ENCODE measurements at places on chromosomes 4 and X.

GRCh38 chrX:37594755-37595382 lies 23.4 kb downstream of the LANCL3 start:
- DNase-seq, result no peak

DNA sequence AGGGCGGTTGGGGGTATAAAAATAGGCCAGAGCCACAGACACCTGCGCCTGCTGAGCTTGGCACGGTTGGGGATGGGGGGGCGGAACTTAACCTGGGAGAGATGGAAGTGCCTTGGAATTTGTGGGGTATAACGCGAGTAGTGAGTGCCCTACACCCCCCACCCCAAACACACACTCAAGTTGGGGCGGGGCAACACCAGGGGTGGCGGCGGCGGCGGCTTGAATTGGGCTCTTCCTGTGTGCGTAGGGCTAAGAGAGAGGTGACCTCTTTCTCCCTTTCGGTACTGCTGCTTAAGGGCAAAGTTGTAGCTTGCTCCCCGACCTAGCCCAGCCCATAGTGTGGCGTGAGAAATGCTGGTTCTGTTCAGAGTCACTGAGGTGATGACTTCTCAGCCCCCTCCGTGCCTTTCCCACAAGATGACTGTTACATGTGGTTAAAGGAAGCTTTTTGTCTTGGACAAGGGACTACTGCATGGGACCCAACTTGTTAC lies 839 bp downstream of the STK26 start:
- DNase-seq, result no peak

DNA sequence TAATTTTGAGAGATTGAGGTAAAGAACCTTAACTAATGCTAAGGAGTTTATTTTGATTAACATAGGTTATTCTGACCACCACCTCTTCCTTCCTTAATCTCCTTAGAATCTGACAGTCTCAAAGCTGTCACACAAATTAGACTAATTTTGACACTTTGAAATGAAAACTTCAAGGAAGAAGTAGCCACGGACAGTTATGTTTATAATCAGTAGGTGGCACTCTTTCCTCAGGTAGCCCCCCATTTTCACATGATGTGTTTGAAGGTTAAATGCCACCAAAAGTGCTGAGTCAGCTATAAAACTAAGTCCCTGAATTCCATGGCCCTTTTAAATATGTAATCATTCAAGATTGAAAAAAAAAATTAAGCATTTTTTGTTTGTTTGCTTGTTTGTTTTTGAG lies 22.4 kb downstream of the TMEM33 start:
- DNase-seq, result no peak

GRCh38 chr4:161287678-161288352 lies 876.0 kb downstream of the FSTL5 start:
- DNase-seq, result no peak

DNA sequence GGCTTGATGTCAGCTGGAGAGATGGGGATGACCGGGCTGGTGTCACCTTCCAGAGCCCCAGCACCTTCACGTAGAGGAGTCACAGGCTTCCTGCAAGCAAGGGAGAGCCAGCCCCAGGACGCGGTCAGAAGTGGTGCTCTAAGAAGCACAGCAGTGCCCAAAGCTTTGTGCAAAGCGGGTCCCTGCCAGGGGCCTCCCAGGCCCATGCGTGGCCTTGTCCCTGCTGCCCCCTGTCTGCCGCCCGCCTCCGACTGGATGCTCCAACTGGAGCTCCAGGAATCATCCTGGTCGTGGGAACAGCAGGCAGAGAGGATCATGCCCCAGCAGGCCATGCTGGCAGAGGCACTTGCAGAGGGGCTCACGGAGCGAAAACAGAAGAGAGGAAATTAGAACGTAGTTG lies 40.1 kb upstream of the LRPAP1 start:
- DNase-seq, result no peak

DNA sequence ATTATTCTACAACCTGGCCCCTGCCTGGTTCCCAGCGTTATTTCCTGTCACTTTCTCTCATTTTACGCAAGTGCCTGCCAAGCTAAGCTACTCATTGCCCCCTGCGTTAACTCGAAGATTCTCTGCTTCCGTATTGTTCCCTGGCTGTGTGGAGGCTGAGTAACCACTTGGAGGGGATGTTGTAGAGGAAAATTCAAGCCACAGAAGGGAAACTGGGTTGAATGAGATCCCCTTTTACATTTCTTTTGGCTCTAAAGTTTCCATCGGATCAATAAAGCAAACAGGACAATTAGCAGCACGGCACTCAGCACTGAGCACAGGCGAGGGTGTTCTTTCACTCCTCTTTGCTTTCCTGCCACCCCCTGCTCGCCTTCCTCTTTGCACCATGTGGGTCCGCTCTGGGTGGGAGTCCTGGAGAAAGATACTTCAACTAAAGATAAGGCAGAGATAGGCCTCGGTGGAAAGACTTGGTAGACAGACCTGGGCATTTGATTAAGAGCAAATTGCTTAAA lies 4.2 kb upstream of the TMSB4X start:
- DNase-seq, result no peak

DNA sequence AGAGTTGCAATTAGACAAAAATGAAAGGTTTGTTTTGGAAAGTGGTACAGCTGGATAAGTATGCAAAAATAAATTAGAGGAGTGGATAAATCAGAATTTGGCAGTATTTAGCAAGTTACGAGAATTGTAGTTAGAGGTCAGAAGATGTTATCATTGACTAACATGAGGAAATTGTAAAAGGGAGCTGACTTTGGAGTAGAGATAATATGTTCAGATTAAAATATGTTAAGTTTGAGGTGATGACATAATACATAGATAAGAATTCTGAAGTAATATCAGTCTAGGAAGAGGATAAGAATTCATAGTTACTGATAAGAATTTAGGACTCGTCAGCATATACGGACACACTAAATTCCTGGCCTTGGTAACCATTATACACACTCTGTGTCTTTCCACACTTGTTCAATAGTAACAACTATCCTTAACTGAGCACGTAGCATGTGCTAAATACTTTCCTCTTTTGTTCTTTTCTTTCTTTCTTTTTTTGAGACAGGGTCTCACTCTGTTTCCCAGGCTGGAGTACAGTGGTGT lies 4.1 kb upstream of the EPGN start:
- no peak for DNase-seq

GRCh38 chr4:1362046-1362445 lies 15.0 kb downstream of the UVSSA start:
- no peak for DNase-seq

DNA sequence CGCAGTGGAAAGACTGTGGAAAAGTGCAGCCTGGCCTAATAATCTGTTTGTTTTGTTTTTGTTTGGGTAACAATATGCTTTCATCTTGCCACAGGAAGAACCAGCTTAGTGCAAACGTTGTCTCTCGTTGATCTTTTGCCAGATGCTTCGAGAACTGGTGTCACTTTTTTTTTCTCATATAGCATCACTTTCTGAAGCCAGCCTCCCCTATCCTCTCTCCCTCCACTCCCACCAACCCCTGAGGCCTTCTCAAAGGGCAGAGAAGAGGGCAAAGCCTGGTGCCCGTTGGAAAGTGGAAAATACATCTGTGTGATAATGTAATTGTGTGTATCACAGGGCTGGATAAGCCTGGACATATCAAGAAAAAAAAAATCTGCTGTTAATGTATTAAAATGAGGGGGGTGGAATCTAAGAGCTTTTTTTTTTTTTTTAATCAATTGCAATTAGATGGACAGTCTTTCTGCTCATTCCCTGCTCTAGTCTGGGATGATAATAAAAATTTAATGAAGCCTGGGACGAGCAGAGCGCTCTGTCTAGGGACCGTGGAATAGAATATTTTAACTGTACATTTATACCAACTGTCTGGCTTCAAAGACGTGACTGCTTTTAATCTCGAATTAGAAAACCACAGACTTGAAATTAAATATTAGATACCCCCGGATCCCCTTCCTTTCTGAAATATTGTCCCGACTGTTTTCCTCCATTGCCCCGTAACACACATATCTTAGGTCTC lies 8.1 kb downstream of the POU4F2 start:
- DNase-seq, result no peak

Measured in NCI-H187 (cell line).